ENCODE measurements at places on chromosomes 12 and 14.

GRCh38 chr12:119780786-119781434 is 96.2 kb downstream of the CIT start:
- no peak for DNase-seq

DNA sequence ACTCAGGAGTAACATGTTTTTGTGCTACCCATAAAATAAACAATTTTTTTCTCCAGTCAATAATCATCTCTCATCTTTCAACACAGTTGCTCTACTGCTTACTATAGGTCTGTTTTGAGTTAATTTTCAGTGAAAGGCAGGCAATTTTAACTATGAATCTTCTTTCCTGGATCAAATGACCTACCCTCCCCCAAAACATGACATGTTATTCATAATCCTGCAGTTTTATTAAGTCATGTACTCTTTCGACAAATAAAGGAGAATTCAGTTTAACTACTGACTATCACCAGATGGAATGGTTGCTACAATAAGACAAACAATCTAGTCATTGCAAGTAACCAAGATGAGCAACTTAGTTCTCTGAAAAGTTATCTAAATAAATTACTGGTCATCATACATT is 106.0 kb upstream of the FAR2 start:
- DNase-seq, result no peak

- DNase-seq, result no peak
These were observed 7.2 kb downstream of the EFCAB11 start for GRCh38 chr14:89947344-89947743.

DNA sequence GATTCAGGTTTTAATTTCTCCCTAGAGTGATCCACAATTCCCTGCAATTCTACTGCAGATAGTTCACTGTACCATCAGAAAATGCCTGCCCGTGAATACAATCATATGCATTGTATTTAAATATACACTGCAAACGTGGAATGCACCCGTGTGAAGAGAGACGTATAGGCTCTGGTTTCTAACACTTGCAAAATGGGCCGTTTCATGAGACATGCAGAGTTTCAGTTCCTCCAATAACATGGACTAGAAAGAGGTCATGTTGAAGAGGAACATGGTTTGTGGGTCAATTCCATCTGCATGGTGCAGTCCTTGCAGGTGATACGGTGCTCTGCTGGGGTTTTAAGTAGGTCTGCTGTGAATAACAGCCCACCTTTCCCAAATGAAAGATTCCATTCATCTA is 373.3 kb downstream of the TMEM132D start:
- no peak for DNase-seq

- DNase-seq, result no peak
These were observed 152.2 kb downstream of the ETV6 start for GRCh38 chr12:11801643-11802042.

GRCh38 chr14:103186241-103186822 is 63.1 kb downstream of the TNFAIP2 start:
- no peak for DNase-seq

DNA sequence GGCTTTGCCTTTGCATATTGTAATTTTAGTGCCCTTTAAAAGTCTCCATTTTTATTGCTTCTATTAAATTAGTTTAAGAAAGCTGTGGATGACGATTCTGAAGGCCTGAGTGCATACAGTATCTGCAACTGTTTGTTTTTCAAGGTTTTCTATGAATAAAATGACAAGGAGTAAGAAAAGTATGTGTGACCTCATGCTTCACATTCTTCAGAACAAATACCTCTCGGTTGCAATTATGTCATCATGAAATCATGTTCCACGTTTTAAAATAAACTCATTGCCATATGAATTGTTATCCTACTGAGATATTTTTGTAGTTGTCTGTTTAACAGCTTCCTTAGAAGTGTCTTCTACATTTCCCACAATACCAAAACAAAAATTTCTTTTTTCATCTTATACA is 374.6 kb downstream of the MDGA2 start:
- no peak for DNase-seq

DNA sequence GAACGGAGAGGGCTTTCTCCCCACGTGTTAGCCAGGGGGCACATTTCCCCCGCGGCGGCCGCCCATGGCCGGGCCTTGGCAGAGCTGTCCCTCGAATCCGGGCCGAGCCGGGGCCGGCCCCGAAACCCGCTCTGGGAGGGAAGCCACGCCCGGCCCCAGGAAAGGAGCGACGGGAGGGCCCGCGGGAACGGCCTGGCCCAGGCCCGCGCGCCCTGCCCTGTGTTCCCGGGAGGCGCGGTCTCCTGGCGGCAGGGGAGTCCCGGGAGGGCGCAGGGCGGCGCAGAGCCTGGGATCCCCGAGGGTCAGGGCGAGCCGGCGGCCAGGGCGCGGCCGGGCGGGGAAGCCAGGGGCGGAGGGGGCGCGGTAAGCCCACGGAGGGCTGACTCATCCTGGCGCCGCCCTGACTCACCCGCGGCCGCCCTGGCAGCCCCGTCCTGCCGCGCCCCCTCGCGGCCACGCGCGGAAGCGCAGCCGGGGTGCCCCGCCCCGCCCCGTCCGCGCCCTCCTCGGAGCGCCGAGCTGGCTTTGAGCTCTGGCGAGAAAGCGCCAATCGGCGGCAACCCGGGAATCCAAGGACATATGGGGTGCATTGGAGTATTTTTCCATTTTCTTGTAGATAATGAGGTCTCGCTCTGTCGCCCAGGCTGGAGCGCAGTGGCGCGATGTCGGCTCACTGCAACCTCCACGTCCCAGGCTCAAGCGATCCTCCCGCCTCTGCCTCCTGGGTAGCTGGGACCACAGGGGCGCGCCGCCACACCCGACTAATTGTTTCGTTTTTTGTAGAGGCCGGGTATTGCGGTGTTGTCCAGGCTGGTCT is 31.8 kb upstream of the PLEKHG6 start:
- no peak for DNase-seq

DNA sequence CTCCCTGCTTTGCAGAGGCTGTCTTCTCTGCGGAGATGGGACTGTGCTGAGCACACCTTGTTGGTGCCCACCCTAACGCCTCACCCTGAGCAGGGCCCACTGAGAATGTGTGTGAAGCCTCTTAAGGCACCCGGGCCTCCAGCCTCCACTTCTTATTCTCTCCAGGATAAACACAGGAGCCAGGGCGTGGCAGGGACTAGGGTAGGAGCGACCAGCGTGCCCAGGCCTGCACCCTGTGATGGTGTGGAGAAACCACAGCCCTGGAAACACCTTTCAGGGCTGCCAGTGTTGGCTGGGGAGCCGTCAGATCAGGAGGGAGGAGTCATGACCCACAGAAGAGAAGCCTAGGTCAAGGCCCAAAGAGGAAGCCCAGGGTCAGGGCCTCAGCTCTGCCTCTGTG is 41.3 kb downstream of the VDR start:
- no peak for DNase-seq

GRCh38 chr14:32603992-32604565 is 275.0 kb downstream of the AKAP6 start:
- no peak for DNase-seq

- no peak for DNase-seq
These were observed 77.9 kb upstream of the BCL11B start for GRCh38 chr14:99349721-99350495.

GRCh38 chr14:76473481-76474263 is 97.7 kb downstream of the ESRRB start:
- no peak for DNase-seq

GRCh38 chr14:71705460-71705859 is 226.8 kb upstream of the RGS6 start:
- DNase-seq, result no peak

- no peak for DNase-seq
These were observed 2.9 kb upstream of the KLHL42 start for GRCh38 chr12:27777141-27777540.

DNA sequence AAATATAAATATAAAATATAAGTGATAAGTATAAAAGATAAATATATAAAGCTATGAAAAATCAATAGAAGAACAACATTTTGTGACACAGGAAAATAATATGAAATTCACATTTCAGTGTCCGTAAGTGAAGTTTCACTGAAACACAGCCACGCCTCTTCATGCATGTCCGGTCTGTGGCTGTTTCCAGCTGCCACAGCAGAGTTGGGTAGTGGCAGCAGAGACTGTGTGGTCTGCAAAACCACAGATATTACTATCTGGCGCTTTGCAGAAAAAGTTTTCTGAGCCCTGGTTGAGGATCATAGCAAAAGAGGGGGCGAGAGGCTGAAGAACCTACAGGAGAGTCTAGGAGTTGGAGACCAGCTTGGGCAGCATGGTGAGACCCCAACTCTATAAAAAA is 780 bp downstream of the SERPINA4 start:
- DNase-seq, result no peak

GRCh38 chr12:57154804-57155434 is 7.5 kb upstream of the LRP1-AS start:
- no peak for DNase-seq

DNA sequence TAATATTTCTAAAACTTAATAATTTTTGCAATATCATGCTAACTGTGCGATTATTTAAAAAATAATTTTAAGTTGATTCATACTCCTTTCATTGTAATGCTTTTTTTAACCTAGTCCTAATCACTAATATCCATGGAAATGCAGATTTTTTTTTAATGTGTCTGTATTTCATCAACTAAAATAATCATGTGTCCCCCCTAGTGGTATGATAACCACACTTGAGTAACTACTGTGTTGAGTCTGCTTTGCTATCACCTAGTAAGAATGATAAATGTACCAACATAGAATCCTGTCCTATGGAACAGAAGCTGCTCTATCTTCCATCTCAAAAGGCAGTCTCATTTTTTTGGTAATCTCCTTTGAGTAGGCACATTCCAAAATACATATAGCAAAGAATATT is 19.1 kb upstream of the SYNE2 start:
- DNase-seq, result no peak

- DNase-seq, result no peak
These were observed 161.6 kb downstream of the PIK3C2G start for GRCh38 chr12:18422871-18423270.

DNA sequence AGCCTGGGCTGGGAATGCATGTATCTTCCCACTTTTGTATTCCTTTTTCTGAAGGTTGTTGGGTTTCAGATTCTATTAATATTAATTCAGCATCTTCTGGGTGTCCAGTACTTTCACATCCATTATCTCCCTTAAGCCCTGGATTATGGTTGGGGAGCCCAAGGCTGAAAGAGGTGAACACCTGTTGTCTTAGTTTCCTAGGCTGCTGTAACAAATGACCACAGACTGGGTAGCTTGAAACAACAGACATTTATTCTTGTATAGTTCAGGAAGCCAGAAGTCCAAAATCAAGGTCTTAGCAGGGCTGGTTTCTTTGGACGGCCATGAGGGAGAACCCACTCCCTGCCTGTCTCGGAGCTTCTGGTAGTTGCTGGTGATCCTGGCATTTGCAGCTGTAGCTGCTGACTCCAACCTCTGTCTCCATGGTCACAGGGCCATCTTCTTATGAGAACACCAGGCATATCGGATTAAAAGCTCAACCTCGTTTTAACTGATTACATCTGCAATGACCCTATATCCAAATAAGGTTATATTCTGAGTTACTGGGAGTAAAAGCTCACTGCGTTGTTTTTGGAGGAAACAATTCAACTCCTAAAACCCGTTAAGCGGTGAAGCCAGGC is 68.2 kb upstream of the CLMN start:
- no peak for DNase-seq

- no peak for DNase-seq
These were observed 37.3 kb upstream of the ATXN2 start for GRCh38 chr12:111636209-111636945.

DNA sequence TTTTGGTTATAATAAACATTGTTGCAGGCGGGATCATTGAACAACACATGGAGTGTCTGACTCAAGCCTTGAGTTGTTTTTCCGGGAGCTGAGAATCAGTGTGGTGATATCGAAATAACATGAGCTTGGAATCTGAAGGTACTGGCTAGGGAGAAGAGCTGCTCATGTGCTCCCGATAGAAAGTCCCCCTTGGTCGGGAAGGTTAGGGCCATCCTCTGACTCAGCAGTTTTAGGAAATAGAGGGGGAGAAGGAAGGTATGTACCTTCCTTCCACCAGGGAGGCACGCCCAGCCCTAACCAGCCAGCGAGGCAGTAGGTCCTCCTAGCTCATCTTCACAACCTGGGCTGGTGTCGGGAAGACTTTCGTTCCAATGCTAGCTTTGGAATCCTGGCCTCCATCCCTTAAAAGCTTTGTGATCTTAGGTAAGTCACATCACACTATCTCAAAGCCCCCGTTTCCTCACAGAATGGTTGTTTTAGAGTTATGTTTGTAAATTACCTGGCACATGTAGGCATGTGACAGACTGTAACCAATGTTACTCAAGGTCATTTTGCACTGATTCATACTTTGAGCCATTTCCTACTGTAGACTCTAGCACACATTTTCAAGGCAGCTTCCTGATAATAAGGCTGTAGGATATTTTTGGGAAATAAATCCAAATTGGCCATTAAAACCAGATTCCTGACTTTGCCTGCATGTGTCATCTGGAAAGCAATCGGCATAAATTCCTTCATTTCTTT is 1.9 kb upstream of the RAB35 start:
- no peak for DNase-seq

GRCh38 chr12:124904306-124905098 is 9.9 kb downstream of the UBC start:
- no peak for DNase-seq

DNA sequence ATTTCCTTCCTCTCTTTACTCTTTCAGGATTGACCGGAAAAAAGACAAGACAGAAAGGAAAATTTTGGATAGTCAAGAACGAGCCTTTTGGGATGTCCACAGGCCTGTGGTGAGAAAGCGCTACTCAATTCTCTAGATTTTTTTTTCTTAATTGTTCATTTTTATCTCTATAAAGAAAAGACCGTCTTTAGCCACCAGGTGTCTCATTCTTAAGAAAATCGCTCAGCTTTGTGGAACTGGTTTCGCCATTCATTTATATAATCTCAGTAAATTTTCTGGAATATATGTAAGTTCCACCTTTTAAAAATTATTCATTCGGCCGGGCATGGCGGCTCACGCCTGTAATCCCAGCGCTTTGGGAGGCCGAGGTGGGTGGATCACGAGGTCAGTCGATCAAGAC is 421.1 kb downstream of the DPF3 start:
- no peak for DNase-seq

GRCh38 chr14:77605392-77605972 is 11.0 kb downstream of the SPTLC2 start:
- no peak for DNase-seq

DNA sequence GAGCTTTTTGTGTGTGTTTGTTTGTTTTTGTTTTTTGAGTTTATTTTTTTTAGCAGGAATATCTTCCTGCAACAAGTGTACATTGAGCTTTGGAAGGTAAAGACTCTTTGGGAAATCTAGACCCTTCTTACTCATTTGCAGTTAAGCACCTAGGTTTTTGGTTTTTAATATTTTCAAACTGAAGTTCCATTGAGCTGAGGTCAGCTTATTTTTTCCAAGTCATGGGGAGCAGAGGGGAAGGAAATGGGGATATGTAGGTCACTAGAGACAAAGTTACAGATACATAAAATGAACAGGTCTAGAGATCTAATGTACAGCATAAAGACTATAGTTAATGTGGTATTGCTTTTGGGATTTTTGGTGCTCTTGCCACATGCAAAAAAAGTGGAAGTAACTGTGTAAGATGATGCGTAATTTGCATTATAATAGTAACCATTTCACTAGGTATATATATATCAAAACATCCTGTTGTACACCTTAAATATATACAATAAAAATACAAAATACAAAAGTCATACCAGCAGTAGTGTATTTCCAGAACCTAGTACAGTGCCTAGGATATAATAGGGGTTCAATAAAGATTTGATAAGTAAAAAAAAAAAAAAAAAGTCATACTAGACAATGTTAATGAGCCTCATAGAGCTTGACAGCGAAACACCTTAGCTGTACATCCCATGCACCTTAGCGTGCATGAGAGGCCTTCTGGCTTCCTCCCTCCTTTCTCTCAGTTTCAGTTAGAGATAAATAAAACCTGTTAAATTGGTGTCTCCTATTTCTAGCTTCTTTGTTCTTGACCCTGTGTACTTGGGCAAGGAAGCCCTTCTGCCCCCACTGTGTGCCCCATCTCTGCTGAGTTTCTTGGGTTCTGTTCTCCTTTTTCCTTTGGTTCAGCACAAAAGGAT is 22.7 kb downstream of the CGRRF1 start:
- no peak for DNase-seq

Data from esophagus squamous epithelium (tissue), 5 donors.